ENCODE measurements at places on chromosomes 4 and X.

DNA sequence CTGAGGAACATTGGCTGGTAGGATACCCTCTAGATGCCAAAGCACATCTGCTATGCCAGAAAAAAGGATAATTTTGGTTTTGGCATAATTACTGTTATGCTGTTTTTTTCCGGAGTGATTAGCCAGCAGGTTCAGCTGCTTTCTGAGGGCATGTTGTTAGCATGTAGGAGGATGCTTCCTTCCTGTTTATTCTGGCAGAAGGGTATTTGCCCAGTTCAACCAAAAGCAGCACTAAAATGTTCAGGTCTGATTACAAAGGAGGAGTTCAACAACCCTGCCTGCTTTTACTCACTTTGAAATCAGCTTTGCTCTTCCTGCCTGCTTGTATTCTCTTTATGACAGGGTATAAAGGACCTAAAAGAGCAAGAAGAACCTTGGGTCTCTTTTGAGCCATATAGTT lies 21.9 kb downstream of the ERCC6L start:
- DNase-seq: no peak

DNA sequence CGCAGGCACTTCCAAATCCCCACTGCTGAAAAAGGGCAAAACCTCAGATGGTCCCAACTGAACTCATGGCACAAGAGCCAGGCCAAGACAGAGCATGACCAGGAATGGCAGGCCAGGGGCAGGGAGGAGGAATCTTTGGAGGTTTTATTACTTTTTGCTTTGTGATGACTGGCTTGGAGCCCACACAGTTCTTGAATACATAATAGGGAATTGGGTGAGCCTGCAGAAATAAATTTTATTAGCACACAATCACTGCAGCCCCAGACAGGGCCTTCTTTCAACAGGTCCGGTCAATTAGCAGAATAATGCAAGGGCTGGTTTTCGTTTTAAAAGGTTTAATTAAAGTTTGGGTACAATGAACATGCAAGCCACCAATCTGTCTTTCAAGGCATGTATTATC lies 23.4 kb upstream of the MAMLD1 start:
- DNase-seq: no peak

DNA sequence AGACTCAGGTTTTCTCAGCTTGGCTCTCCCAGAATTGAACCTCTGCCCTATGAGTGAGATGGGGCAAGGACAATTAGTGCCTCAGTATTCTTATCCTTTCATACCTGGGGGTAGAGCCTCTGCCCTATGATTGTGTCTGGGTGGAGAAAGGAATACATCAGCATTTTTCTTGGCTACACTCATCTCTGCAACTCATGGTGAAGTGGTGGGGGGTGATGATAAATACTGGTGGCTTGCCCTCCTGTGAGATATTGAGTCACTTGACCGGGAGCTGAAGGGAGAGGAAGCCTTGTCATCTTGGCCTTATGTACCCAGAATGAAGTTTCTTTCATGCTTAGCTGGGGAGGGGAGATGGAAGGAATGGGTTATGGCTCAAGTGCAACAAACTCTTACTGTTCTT lies 71.3 kb upstream of the ENOX2 start:
- DNase-seq: no peak

GRCh38 chrX:112734290-112734689 lies 54.6 kb upstream of the LHFPL1 start:
- DNase-seq: no peak

- no peak for DNase-seq
Measured at GRCh38 chr4:139666735-139667281, 1.2 kb downstream of the MGST2 start.

GRCh38 chr4:34718576-34719245 lies 1525.6 kb downstream of the ARAP2 start:
- DNase-seq: no peak

GRCh38 chr4:6183740-6184139 lies 16.6 kb downstream of the JAKMIP1 start:
- DNase-seq: no peak

DNA sequence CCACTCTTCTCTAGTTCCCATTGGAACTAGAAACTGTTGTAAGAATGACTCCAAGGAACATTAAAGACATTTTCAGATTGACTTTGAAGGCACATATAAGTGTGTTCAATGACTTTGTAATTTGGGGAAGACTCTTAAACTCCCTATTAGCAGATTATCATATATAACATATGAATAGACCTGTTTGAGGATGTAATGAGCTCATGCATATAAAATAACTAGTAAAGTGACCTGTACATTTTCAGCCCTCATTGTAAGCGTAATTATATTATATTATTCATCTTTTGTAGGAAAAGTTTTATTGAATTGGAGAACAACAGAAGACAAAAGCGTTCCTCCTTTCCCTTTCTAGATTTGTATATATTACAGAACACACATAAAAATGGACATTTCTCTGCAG lies 455.1 kb downstream of the IL1RAPL1 start:
- DNase-seq: no peak

DNA sequence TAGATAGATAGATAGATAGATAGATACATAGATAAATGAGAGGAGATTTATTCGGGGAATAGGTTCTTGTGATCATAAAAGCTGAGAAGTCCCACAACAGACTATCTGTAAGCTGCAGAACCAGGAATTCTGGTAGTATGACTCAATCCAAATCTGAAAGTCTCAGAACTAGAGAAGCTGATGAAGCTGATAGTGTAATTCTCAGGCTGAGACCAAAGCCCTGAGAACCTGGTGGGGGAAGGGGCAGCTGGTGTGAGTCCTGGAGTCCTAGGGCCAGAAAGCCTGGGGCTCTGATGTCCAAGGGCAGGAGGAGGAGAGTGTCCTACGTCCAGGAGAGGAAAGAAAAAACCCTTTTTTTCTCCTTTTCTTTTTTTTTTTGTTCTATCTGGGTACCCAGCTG lies 8.0 kb upstream of the BANK1 start:
- no peak for DNase-seq

DNA sequence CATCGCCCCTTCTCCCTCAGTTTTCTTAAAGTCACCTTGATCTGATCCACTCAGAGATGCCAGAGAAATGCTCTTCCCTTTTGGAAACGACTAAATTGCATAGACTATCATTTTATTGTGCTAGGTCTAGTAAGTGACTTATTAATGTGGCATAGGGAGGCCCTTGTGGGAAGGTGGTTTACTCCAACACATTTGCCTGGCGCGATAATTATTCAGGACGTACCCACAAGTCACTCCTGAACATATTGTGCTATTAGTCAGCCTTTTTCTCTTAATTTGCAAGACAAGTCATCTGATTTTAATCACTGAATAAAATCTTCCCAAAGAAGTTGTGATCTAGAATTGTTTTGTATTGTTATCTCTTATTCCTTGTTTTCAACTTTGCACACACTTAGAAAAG lies 7.6 kb downstream of the ENPEP start:
- DNase-seq: no peak

GRCh38 chrX:40099055-40099958 lies 1.5 kb upstream of the BCOR start:
- no peak for DNase-seq

GRCh38 chr4:147491086-147491485 lies 10.2 kb downstream of the EDNRA start:
- no peak for DNase-seq

GRCh38 chrX:72467135-72467534 lies 105.5 kb downstream of the HDAC8 start:
- DNase-seq: no peak
